ENCODE measurements at places on chromosomes 11 and 22. TPM values are rescaled to one million over a fixed set of nuclear protein-coding genes. Genes with fewer than 3 reads are reported as not detected.
A peak's percentile ranks its signal among the peaks of the same experiment; 100 is the strongest.

DNA sequence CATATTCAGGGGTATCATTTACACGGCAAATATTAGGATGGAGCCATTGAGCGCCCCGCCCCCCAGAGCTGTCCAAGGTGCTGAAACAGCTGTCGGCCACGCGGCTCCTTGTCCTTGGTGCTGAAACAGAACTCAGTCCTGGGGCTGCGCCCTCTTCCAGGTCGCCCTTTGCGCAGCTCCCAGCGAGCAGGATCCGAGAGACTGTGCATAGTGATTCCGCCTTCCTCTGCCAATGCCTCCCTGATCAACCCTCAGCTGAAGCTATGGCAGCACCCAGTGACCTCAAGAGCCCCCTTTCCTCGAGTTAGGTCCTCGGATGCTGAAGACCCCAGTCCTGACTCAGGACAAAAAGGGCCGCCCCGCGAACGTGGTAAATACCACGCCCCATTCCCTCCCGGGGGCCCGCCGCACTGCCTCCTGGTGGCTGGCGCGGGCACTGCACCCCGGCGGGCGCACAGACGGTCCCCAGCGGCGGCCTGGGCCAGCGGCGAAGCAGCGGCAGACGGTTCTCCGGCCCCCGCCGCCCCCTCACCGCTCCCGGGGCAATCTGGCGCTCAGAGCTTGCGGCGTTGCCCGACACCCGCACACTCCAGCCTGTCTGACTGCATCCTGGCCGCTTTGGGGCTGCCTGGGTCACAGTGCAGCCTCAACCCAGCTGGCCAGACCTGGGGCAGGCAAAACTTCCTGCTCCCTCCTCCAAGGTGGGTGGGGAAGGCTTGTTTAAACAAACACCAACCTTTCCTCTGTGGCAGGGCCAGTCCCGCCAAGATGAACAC, 13.4 kb downstream of the SYT7 start:
- peak; percentile 71 for DNase-seq

Gene BCO2
- total RNA-seq = 0.19 TPM

DNA sequence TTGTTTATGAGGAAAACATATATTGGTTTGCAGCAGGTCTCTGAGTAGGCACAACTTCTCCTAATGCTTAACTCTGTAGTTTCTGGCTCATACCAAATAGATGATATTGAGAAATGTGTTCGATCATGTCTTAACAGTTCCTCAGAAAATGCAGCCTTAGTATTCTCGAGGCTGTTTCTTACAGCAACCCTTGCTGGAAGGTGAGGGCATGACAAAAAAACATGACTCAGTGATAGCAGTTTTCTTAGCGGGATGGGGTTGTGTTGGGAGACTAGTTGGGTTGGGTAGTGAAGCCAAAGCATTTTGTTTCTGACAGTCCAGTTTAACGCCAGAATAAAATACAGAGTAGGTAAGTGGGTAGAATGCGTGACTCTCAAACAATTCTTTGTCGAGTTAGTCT, 94.7 kb upstream of the PARVA start:
- no peak for DNase-seq

Gene TMX2
- 161 TPM for total RNA-seq

Gene MS4A3
- total RNA-seq = not detected

- no peak for DNase-seq
Observed at GRCh38 chr11:70630068-70630467, 231.7 kb downstream of the CTTN start.

Gene APOBEC3C
- total RNA-seq = 4.3 TPM

- DNase-seq = no peak
Observed at GRCh38 chr11:111186308-111186915, 59.1 kb upstream of the POU2AF2 start.

All from HT1080 (cell line).